ENCODE measurements at places on chromosomes 3 and 15. TPM values are rescaled to one million over a fixed set of nuclear protein-coding genes. Genes with fewer than 3 reads are reported as not detected.

DNA sequence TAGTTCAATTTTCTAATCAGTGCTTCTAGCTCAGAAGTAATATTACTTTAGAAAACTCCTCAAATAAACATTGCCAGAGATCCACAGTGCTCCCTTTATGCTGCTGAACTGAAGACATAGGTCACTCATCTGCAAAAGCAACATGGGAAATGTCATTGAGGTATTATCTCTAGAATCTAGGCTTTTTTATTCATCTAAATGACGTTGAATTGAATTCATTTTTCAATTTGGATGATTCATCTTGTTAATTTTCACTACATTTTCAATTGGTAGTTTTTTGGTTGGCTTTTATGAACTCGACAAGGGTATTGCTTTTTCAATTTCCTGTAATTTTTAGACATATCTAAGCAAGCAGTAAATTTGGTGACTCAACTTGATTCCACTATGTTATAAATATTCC, 275.4 kb downstream of the NFKBIZ start:
- no peak for DNase-seq
- no peak overlapping the region for H3K4me3 ChIP-seq
- H3K27me3 ChIP-seq, result no peaks in the 10 kb centered on the region
- no peaks in the 10 kb centered on the region for H3K36me3 ChIP-seq
- peaks cover 2% of the 10 kb centered on the region for H3K4me1 ChIP-seq
- no peak overlapping the region for H3K27ac ChIP-seq

GRCh38 chr3:105398437-105398836, 31.7 kb downstream of the ALCAM start:
- no peak for DNase-seq
- H3K36me3 ChIP-seq, result no peaks in the 10 kb centered on the region
- no peaks in the 10 kb centered on the region for H3K27me3 ChIP-seq
- H3K4me3 ChIP-seq, result no peak overlapping the region
- H3K27ac ChIP-seq, result no peak overlapping the region
- no peaks in the 10 kb centered on the region for H3K4me1 ChIP-seq

The NPAP1 gene
- not detected for total RNA-seq

The KY gene
- 4.3 TPM for total RNA-seq

Measured in psoas muscle (tissue), 8 donors.